ENCODE measurements at places on chromosomes 4 and X.

DNA sequence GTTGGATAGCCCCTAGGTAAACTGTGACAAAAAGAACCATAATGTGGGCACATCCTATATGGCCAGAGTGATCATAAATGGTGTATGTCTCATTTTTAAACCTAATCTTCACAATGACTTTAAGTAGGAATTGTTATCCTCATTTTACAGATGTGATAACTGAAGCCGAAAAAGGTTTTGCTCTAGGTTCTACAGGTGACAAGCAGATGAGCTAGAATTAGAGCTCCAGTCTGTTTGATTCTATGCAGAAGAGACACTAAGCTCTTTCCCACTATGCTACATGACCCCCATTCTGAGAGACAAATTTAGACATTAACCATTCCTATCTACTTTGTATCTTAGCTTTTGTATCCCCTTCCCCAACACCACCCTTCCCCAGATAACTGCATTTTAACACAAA, 2.0 kb downstream of the AREG start:
- DNase-seq, result no peak

GRCh38 chr4:89294573-89295269, 12.9 kb downstream of the GPRIN3 start:
- DNase-seq, result no peak

- DNase-seq, result peak; percentile 63
Observed at GRCh38 chrX:153667956-153668396, 5.6 kb downstream of the PNCK start.

GRCh38 chrX:110671068-110671803, 124.4 kb downstream of the CHRDL1 start:
- DNase-seq, result no peak

- no peak for DNase-seq
Observed at GRCh38 chrX:2670978-2671377, 20.1 kb upstream of the CD99 start.

- no peak for DNase-seq
Observed at GRCh38 chr4:183430994-183431347, 13.5 kb upstream of the CDKN2AIP start.

- no peak for DNase-seq
Observed at GRCh38 chrX:47687263-47687662, 28.3 kb upstream of the UXT start.

- DNase-seq, result no peak
Observed at GRCh38 chrX:134547047-134547679, 87.2 kb downstream of the HPRT1 start.

GRCh38 chr4:102589743-102590142, 88.6 kb downstream of the NFKB1 start:
- no peak for DNase-seq

GRCh38 chr4:185945906-185946305, 123.0 kb upstream of the TLR3 start:
- DNase-seq, result no peak

DNA sequence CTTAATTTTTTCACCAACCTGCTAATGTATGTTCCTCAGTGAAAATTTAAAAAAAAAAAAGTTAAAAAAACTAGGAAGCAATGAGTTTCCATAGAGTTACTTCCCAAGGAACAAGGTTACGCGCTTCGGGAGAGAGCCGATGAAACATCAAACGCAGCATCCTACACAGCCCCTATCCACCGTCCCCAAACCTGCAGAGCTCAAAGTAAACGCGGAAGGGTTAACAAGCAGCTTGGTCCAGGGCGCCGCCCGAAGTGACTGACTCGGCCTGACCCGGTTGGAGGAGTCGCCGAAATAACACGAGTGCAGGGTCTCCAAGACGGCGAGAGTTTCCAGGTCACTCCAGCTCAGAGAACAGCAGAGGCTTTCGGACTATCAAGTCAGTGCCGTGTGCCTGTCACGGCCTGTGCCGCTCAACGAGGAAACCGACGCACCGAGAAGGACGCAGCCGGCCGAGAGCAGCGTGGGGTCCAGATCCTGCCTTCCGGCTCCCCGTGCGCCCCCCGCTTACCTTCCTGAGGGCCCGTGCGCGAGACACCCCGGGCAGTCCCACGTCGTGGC, 512 bp downstream of the NOP14 start:
- peak; percentile 54 for DNase-seq

DNA sequence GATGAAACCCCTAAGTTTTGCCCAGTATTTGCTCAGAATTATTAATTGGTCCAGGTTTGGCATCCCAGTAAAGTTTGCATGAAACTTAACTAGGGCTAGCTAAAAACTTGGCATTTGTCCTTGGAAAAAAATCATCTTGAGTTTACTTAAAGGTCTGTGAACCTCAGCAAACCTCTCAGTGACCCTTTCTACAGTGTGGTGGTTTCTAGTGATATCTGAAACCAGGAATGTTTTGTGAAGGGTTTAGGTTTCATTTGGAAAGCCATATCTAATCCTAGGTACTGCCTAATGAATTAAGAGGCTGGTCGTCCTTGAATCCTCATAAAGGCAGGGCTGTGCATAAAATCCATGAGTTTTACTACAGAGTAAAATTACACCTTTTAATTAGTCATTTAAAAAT, 218.5 kb upstream of the ANKRD50 start:
- DNase-seq, result no peak

- DNase-seq, result no peak
Observed at GRCh38 chrX:137574784-137575293, 8.9 kb downstream of the ZIC3 start.

GRCh38 chr4:118772081-118772766, 63.7 kb downstream of the SEC24D start:
- DNase-seq, result no peak

DNA sequence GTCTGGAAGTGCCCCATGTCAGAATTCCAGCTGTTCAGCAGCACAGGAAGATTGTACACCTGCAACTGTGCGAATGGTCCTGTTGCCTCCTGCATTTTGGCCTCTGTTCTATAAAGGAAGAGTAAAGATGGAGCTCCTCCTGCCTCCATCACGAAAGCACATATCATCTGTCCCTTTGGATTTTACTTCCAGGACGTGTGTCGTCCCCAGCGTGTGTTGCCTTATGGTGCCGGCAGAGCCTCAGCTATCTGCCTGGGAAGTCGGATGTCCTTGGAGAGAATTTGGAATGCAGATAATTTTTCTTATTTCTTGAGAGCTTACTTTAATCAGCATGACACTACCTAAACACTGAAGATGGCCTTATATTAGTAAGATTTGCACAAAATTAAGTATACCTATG, 97.7 kb downstream of the GATB start:
- DNase-seq, result no peak

- DNase-seq, result no peak
Observed at GRCh38 chr4:180081072-180081471, 2162.1 kb upstream of the TENM3 start.

GRCh38 chr4:185730849-185731608, 81.0 kb downstream of the SORBS2 start:
- DNase-seq, result no peak

DNA sequence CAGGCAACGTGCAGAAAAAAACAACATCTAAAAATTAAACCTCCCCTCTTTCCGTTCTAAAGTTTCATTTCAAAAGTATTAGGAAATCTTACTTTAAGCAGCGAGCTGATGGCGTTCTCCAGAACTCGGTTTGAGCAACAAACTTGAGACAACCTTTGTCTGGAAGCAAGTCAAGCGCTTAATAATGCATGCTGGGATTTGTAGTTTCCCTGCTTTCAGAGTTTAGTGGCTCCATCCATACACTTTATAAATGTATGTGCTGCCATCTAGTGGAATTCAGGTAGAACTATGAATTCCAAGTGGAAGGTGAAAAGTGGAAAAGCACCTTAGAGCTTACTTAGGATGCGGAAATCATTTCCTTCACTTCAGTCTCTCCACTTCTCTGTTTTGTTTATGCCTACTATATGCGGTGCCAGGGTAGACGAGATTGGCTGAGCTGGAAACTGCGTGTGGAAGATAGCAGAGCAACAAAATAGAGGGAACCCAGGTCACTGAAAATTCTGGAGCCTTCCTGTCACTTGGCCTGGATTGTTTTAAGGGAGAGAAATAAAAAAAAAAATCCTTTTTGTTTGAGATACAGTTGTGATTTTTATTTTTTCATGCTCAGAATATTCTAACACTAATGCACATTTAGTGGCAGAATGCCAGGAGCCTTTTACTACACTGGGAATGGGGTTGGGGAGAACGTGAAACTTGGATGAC, at the start of gene BDH2:
Gene BDH2, minus strand, starts transcription at position 144 of the 702 bp plus-strand sequence. CDS start 3,580 bp downstream, outside the sequence.
- DNase-seq, result no peak

DNA sequence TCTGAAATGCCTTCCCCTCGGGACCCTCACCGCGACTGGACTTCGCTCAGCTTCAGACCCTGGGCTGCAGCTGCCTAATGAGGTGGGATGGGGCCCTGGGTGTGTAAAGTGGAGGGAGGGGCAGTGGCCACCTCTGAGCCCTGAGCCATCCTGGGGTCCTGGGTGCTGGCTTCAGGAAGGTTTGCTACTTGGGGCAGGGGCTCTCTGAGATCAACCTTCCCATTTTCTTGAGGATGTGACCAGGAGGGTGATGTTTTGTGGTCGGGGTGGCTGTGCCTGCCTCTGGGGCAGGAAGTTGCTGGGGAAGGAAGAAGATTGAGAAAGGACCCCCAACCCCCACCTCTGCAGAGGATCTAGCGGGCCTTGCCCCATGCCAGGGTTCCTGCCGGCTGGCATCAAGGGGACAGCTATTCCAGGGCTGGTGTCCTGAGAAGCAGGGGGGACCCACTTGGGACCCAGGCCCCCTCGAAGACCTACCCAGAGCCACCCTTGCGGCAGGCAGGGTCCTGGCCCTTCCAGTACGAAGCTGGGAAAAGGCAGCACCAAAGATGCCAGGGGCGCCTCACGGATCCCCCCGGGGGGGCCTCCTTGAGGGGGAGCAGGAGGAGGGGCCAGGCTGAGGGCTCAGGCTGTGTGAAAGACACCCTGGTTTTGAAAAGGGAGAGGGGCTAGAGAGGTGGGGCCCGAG, 6.5 kb downstream of the SH3BP2 start:
- no peak for DNase-seq

DNA sequence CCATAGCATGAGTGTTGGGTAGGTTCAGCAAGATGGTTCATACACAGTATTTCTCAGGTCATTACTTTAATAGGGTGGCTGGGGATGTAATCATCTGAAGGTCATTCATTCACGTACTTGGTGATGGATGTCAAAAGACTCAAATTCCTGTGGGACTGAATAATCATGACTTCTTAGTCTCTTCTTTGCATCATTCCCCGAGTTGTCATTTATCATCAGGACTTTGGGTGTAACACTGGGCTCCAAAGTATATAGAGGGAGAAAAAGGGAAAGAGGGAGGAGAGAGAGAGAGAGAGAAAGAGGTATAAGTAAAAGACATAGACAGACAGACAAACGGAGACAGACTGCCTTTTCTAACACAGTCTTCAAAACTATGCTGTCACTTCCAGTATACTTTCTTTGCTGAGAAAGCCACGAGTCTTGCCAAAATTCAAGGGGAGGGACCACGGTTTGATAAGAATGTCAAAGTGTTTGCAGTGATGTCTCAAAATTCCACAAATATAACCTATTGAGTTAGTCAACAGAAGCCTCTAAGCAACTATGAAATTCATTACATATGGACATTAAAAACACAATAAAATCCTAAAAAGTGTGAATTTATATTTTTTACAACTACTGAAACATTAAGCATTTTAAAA, 55.9 kb downstream of the UGT2A3 start:
- DNase-seq, result no peak

DNA sequence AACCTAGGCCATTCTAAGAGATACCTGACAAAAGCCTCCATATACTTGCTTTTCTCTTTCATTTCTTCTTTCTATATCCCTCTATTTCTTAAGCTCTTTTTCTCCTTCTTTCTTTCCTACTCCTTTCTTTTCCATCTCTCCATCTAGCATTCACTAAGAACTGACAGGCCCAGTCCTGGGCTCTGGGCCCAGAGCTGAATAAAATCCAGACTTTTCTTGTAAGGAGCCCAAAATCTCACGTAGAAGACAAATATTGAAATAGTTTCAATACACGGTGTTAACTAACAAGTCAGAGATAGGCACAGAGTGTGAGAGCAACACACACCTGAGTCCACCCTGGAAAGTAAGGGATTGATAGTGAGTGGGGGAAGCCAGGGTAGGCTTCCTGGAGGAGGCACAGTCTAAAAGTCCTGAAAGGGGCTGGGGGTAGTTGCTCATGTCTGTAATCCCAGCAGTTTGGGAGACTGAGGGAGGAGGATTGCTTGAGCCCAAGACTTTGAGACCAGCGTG, 73.2 kb upstream of the EFNB1 start:
- no peak for DNase-seq

GRCh38 chr4:40825014-40825838, 75.5 kb downstream of the NSUN7 start:
- DNase-seq, result no peak

- DNase-seq, result no peak
Observed at GRCh38 chrX:43564953-43565352, 91.1 kb upstream of the MAOA start.

DNA sequence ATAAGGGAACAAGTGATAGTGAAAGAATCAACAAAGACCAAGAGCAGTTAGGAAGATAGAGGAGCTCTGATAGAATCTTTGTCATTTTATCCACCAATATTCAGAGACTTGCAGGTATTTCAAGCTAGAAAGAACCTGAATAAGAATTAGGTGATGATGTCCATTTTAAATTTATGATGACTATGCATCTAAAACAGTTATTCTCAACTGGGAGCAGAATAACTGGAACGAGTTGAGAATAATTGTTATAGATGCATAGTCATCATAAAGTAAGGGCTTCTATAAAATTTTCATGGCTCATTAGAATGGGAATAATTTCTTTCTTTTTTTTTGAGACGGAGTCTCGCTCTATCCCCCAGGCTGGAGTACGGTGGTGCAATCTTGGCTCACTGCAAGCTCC, 5.8 kb downstream of the OCIAD1 start:
- no peak for DNase-seq

GRCh38 chr4:5399124-5399523, 309.2 kb downstream of the EVC2 start:
- no peak for DNase-seq

DNA sequence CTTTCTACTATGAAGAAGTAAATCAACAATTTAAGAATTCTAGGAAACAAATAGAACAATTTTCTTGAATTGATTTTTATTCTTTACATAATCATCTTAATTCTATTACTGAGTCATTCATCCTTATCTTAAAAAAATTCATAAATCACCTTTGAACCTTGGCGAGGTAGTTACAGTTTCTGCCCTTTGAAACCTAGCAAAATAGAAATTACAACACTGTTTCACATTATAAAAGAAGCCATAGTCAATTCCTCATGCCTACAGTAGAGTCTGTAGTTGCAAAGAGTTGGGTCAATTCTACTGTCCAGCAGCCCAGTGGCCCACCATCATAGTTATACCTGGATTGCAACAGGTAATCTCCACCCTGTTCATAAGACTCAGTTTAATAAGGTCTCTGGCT, 7.3 kb downstream of the SMIM31 start:
- no peak for DNase-seq

GRCh38 chr4:35760807-35761206, 483.5 kb downstream of the ARAP2 start:
- no peak for DNase-seq

- no peak for DNase-seq
Observed at GRCh38 chr4:82913305-82913704, 12.8 kb downstream of the THAP9 start.

DNA sequence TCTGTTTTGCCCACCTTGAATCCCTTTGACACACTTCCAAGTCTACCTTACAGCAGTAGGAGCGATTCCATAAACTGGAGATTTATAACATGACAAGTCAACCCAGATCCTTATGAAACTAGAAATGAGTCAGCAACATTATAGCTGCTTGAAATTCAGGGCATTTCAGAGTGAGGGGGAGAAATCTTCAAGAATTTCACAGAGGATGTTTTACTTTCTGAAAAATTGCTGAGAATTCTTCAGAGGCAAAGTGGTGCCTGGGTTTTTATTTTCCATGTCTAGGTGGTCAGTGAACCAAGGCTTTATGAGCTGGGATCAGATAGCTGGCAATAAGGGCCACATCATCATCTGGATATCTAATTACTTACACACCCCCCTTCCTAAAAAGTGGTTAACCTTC, 119.8 kb downstream of the PPARGC1A start:
- no peak for DNase-seq

Measured in amygdala (tissue), 56 donors.